ENCODE measurements at places on chromosomes 11 and 22.

GRCh38 chr11:43376065-43376464 is 17.3 kb downstream of the TTC17 start:
- no peak for DNase-seq

- DNase-seq, result no peak
These were observed 9.4 kb downstream of the PLAAT2 start for GRCh38 chr11:63553759-63554158.

- no peak for DNase-seq
These were observed 697.6 kb downstream of the KCNA4 start for GRCh38 chr11:29319210-29319609.

DNA sequence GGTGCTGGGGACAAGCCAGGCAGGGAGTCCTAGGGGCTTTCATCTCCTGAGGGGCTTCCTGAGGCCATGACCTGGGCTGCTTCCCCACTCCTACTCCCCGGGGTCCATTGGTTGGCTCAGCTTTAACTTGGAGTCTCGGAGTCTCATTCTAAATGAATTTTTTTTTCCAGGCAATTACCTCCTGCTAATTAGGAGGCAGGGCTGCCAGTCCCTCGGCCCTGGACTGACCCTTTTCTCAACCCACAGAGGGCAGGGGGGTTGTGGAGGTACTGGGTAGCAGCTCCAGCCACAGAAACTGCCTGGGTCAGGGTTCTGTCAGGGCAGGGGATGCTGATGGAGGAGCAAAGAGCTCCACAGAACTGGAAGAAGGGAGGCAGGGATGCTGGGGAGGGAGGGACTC is 11.9 kb downstream of the SYT7 start:
- no peak for DNase-seq

DNA sequence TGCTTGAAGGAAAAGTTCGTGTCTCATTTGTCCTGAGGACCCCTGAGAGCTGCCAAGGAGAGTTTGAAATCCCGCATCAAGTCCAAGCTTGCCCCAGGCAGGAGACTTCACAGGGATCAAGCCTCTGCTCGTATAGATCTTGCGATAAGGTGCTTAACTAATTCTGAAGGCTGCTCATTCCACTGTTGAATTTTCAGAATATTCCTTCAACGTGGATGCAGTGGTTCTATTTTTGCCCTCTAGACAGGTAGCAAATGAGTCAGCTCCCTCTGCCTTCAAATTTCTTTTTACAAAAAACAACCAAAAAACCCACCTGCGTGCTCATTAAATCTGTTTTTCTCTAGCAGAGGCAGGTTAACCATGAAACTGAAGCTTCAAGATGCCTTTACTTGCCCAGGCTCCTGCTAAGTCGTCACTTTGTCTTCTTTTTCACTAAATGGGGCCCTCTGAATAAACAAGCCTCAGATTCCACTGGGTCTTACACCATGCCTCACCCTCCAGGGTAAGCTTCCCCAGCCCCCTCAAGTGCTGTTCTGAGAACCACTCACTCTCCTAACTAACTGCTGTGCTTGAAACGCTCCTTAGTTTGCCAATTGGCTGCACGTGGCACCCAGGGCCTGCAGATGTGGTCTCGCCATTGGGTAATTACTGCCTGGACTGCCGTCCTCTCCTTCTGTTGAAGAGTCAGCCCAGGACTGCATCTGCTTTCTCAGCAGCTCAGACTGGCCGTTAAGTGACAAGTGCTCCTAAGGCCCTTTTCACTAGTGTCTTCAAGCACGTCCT is 105.0 kb downstream of the TRPC6 start:
- DNase-seq, result no peak

- no peak for DNase-seq
These were observed 238.7 kb downstream of the FAM181B start for GRCh38 chr11:82494988-82495432.

GRCh38 chr11:69509846-69510390 is 28.5 kb downstream of the LINC01488 start:
- DNase-seq, result no peak

DNA sequence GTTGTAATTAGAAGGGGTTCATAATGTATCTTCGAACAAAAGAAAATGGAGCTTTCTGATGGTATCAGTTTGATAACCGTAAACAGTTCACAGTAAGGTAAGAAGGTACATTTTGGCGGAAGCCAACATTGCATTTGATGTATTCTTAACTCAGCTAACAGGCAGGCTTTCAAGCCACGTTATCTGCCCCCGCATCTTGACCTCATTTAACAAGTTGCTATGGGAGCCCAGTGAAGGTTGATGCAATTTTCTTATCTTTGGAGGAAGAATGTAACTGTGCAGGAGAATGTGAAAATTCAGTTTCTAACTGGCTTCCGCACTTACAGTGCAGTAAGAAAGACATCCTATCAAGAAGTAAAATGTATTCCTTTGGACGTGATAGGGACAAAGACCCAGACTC is 110.6 kb downstream of the ETS1 start:
- DNase-seq, result no peak

- no peak for DNase-seq
These were observed 8.9 kb upstream of the NLRP6 start for GRCh38 chr11:269146-269890.

GRCh38 chr11:21921151-21921550 is 271.7 kb upstream of the ANO5 start:
- DNase-seq, result no peak

- no peak for DNase-seq
These were observed 123.9 kb downstream of the MRTFA start for GRCh38 chr22:40512426-40513136.

DNA sequence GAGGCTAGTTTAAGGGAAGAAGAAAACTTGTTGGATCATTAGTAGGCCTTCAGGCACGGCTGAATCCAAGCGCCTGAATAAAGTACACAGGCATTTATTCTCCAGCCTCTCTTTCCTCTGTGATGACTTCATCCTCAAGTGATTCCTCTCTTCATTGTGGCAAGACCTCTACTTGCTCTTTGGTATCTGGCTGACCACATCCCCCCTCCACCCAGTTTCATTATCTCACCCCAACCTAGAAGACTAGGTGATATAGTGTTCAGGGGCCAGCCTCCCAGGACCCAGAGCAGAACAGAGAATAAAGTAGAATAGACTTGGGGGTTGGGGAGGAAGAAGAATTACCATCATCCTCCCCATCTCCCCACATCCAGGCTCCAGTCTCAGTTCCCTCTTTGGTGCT is 189.3 kb downstream of the MIAT start:
- DNase-seq, result no peak

DNA sequence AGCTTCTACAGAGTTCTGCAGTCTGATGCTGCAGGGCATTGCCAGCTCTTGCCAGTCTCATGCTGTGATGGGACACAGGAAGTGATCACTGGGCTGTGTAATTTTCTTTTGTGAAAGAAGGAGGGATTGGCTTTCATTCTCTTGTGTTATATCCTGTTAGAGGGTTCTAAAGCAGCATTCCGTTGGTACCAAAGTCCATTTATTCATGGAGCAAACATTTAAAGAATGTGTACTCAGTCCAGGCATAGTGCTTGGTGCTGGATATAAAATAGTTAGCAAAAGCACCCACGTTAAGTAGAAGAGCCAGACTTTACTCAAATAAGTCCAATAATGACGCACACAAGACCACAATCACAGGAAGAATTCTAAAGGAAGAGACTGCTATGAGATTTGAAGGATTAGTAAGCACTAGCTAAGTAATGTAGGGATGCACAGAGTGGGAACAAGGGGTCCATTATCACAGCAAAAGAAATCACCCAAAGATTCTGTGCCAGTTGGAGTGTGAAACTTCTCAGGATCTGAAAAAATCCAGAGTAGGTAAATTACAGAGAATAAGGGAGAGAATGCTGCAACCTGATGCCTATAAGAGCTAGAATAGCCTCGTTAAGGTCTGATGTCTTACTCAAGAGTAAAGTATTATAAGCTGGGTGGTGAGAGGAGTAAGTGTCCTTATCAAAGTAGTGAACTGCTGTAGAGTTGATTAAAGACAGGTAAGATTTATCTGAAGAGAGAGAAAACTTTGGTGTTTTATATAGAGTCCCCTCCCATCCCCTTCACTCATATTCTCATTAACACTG is 728.3 kb downstream of the METTL15 start:
- DNase-seq, result no peak

GRCh38 chr11:45872651-45873356 is 12.6 kb upstream of the MAPK8IP1 start:
- no peak for DNase-seq

- no peak for DNase-seq
These were observed 80.8 kb downstream of the TNRC6B start for GRCh38 chr22:40258501-40258915.
